ENCODE measurements at places on chromosomes 4 and X.
A peak's percentile ranks its signal among the peaks of the same experiment; 100 is the strongest.

- DNase-seq = no peak
Observed at GRCh38 chr4:6228158-6229067, 28.1 kb upstream of the JAKMIP1 start.

GRCh38 chrX:103347682-103348397 lies 8.5 kb upstream of the TCEAL9 start:
- DNase-seq = no peak

DNA sequence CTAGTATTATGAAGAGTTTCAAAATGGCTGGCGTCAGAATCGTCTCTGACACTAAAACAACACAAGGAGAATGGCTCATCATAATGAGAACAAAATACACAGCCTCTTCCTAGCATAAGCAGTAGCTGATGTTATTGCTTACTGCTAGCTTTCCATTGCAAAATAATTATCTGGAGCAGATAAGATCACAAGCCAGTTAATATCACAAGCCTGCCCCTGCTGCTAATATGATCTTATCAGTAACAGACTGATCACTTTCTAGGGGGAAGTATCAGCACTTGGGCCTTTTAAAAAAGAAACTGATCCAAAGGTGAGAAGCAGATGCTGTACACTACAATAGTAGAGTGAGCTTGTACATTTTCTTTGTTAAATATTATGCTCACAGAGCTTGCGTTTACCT lies 554.8 kb upstream of the PABPC4L start:
- DNase-seq = no peak

DNA sequence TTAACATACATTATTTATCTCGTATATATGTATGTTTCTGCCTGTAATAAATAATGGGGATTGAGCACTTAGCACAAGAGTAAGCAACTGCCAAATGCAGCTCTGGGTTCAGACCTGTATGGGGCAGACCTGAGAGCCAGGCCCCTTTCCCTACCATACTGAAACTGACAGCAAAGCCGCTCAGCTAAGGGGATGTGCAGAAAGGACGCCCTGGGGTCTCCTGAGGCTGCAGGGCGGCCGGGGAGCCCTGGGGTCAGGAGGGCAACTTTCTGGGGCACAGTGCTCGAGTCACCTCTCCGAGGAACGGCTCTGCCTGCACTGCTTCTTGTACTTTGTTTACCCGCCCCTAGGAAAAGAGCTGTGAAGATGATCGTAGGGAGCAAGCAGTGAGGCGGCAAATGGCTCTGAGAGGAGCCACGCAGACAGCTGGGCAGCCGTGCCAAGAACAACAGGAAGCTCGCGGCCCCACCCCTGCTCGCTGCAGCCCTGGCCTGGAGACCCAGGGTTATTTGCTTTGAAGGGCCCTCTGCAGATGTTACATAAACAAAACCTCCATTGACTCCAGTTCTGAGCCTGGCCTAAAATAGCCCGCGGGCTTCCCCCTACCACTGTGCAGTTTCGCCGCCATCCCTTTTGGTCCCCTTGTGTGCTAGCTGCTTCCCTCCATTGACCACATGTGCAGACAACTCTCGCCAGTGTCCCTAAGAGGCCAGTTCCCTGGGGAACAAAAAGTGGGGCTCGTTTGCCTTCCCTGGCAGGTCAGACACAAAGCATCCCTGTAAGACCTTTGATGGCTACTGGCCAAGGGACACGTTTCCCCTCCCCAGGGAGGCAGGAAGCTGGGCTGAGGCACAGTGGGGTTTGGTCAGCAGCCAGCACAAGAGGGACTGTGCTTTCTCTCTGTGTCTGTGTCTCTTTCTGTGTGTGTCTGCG lies 111.3 kb upstream of the LNX1 start:
- DNase-seq = peak; percentile 58

DNA sequence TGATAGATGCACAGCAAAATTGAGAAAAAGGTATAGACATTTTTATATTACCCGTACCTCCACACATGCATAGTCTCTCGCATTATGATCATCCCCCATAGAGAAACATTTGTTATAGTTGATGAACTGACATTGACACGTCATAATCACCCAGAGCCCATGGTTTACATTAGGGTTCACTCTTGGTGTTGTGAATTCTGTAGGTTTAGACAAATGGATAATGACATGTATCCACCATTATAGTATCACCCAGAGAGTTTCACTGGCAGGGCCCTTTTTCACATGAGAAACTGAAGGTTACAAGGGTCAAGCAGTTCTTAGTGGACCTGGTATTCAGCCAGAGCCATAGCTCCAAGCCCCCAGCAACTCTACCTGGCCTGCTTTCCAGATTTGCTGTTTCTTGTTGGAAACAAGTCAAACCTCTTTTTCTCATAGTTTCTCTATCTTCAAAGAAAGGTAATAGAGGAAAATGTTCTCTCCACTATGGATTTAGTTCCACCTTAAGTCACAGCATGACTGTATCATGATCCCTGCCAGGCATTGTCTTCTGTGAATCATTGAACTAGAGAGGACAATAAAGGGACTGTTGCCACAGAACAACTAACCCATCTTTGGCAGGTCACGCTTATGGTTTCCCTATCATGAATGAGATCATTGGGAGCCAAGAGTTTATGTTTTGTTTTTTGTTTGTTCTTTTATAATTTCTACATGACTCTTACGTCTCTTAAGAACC lies 64.0 kb downstream of the HHIP start:
- DNase-seq = no peak

- DNase-seq = no peak
Observed at GRCh38 chr4:99710681-99711345, 53.2 kb upstream of the C4orf54 start.

GRCh38 chrX:45775468-45775867 lies 574.8 kb upstream of the DIPK2B start:
- DNase-seq = no peak

- DNase-seq = no peak
Observed at GRCh38 chrX:63664741-63665140, 120.3 kb downstream of the ARHGEF9 start.

DNA sequence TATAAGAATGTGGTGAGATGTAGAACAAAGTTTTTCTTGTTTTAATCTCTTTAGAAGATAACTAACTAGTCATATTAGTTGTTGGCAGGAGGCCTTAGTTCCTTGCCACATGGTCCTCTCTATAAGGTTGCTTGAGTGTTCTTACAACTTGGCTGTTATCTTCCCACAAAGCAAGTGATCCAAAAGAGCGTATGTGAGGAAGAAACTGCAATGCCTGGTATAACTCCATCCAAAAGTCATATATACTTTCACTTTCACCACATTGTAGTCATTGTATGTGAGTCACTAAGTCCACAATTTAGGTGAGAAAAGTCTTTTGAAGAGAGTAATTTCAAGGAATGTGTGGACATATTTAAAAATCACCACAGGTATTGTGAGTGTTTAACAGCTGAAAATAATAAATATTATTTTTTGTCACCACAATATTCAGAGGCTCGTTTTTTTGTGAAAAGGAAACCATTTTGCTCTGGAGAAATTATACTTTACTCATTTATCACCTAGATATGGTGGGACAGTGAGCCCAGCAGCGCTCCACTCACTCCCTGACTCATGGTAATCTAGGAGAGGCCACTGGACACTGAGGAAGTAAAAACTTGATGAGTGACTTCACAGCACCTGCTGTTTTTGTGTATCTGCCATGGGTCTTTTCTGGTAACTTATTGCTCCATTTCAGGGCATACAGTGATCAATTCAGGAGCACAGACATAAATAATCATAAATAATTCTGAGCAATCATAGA lies 369.4 kb upstream of the NDST3 start:
- no peak for DNase-seq

GRCh38 chr4:184331268-184331995 lies 113.8 kb upstream of the ENPP6 start:
- no peak for DNase-seq

- DNase-seq = no peak
Observed at GRCh38 chr4:168882650-168883233, 127.3 kb downstream of the CBR4 start.

DNA sequence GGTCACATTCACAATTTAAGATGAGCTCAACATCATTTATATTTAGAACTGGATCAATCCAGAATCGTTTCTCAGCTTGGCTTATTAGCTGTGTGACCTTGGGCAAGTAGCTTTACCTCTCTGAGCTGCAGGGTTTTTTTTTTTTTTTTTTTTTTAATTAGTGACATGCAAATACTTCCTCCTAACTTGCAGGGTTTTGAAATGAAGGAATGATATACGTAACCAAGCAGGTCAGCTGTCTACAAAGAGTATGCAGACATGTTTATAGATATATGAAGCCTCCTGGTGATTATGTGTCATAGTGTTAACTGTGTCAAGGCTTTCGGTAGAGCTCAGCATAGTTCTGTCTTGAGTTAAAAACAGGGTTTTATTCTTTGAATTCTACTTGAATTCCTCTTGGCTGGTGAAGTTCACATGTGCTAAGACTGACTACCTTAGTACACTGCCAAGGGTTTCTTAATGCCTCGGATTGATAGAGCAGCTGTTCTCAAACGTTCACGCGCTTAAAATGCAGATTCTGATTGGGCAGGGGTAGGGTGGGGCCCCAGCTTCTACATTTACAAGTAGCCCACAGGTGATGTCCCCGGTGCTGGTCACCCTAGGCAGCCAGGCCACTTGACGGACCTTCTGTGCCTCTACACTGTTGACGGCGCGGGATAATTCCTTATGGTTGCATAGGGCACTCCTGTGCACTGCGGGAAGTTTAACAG lies 654 bp upstream of the STS start:
- no peak for DNase-seq

GRCh38 chr4:87865960-87866598 lies 33.3 kb downstream of the MEPE start:
- no peak for DNase-seq

All from SK-N-DZ (cell line).